Fibroblast of skin of right biceps (primary cell): ENCODE measurements at places on chromosomes 5 and 9.
A peak's percentile ranks its signal among the peaks of the same experiment; 100 is the strongest.

DNA sequence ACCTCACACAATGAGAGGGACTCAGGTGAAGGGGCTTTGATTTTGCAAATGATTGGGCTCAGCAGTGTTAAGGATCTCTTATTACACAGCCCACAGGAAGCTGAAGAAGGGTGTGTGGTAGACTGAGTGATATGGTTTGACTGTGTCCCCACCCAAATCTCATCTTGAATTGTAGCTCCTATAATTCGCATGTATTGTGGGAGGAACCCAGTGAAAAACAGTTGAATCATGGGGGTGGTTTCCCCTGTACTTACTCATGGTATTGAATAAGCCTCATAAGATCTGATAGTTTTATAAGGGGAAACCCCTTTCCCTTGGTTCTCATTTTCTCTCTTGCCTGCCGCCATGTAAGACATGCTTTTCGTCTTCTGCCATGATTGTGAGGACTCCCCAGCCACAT is 132.5 kb upstream of the FBXL7 start:
- DNase-seq: no peak

DNA sequence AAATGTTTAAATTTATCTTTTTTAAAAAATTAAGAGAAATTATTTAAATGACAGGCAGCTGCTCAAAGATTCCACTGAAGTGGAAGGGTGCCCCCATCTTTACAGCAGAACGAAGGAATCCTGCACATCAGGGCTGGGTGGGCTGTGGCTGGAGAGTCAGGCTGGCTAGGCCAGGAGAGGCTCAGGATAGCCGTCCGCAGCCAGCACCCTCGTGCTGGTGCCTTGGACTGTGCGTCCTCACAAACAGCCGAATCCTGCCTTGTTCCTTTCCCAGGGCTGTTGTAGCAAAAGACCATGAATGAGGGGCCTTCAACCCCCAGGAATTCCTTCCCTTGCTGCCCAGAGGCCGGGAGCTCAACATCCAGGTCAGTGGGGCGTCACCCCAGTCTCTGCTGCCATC is 64.6 kb upstream of the FCN1 start:
- DNase-seq: no peak

- no peak for DNase-seq
Observed at GRCh38 chr5:125377141-125377540, 630.7 kb upstream of the ZNF608 start.

DNA sequence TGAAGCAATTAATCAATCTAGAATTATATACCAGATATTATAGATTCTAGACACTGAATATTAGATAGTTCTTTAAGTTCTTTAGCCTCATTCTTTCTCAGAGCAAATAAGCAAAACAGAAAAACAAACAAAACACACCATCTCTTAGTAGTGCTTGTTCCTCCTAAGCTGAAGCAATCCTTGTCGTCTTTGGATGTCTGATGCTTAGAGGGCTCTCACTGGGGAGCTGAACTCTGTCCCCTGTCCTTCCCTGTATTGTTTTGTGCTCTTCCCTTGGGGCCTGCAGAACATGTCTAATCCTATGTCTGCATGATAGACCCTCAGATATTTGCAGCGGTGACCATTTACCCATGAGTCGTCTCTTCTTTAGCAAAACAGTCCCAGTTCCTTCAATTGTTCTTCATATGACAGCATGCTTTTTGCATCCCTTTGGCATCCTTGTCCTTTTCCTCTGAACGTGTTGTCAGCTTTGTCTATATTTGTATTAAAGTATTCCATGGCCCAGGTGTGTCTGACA is 114.3 kb downstream of the ARHGEF28 start:
- DNase-seq: no peak

GRCh38 chr5:122089096-122090013 is 11.3 kb upstream of the LOX start:
- DNase-seq: peak; percentile 96

DNA sequence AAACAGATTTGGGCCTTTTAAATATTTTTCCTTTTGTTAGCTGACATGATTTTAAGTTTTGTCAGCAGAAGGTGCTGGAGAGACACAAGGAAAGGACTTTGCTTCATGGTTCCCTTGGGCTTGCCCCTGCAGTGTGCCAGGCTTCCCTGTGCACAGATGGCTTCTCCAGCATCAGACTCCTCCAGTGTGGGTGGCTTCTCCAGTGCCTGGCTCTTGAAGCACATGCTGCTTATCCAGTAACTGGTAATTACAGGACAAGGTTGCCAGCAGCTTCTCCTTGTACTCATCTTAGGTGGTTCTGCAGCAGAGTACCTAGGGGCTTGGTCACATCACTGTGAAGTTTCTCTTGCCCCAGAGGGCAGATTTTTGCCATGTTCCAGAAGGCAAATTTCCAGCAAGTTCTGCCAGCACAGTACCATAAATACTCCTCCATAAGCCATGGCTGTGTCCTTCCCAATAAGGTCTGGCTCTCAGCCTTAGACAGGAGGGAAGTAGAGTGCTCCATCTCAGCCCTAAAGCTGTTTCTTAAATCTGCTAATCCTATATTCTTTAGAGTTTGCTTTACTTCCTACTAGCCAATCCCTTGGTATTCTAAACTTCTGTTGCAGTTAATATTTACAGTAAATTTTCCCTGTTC is 62.4 kb downstream of the PJA2 start:
- DNase-seq: no peak

DNA sequence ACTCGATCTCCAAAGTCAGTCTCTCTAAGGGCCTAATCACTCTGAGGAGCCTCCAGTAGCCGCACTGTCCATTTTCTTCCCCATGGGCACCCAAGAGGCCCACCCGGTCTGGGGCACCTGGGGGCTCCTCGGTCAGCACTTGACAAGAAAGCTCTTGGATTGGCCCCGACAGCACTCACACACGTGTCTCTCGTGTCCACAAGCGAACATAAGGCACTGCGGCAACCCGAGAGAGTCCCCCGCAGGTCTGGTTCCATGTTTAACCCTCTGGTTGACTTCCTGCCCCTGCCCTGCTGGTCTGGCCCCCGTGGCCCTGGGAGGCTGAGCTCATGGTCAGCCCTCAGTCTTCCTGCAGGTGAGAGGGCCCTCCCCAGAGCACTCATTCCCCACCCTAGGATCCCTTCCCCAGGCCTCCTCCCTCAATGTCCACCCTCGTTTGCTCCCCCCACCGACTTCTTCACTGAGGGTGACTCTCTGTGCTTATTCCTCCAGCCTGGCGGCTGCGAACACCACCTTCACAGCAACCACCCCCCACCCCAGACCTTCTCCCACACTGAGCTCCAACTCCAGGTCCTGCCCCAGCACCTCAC is 16.3 kb upstream of the LRRC14B start:
- no peak for DNase-seq

DNA sequence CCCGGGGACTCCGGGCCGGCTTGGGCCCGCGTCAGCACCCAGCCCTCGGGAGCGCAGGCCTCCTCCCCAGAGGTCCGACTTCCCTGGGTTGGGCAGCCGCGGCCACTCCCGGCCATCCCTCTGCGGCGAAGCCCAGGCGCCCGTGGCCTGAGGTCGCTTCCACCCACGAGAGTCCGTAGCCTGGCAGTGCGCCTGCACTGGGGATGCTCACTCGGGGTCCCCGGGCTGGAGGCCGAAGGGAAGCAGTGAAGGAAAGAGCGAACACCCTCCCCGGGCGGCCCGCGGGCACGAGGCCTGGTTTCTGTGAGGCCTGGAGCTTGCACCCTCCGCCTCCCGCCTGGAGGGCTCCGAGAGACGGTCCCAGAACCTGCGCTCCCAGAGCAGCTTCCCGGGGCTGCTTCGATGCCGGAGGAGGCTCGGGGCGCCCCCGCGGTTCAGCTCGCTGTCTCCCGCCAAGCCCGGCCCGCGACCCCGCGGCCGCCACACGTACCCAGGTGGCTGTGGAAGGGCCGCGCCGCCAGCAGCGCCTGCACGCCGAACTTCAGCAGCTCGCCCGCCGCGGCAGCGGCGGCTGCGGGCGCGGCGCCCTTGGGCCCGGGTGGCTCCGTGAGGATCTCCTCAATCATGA is 607 bp downstream of the BARX1 start:
- no peak for DNase-seq

DNA sequence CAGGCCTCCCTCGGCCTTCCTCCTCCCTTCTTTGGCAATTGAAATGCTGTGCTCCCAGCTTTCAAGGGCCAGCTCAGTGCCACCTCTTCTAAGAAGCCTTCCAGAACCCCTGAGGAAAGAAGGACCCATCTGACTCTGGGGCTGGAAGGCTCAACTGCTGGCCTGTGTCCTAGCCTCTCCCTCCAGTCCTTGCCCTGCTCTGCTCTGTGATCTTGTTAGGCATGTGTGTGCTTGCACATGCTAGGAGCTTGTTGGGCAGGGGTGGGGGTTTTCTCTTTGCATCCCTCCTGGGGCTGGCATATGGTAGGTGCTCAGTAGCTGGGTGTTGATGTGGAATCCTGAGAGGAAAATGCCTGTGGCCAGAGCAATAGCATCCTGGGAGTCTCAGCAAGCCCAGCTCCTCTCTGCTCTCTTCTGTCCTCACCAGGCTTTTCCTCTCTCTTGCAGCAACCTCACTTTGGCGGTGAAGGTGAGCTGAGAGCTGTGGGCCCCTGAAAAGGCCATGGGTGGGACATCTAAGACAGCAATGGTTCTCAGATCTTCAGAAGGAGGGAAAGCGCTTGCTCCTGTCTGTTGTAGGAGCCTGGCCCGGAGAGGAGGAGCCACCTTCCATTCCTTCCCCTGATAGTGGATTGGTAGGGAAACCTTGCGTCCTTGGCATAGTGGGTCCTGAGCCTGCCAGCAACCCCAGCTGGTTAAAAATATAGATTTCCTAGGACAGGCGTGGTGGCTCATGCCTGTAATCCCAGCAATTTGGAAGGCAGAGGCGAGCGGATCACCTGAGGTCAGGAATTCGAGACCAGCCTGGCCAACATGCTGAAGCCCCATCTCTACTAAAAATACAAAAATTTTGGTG is 9.9 kb downstream of the DOLK start:
- no peak for DNase-seq

- DNase-seq: no peak
Observed at GRCh38 chr9:98437458-98438034, 182.1 kb upstream of the TBC1D2 start.

DNA sequence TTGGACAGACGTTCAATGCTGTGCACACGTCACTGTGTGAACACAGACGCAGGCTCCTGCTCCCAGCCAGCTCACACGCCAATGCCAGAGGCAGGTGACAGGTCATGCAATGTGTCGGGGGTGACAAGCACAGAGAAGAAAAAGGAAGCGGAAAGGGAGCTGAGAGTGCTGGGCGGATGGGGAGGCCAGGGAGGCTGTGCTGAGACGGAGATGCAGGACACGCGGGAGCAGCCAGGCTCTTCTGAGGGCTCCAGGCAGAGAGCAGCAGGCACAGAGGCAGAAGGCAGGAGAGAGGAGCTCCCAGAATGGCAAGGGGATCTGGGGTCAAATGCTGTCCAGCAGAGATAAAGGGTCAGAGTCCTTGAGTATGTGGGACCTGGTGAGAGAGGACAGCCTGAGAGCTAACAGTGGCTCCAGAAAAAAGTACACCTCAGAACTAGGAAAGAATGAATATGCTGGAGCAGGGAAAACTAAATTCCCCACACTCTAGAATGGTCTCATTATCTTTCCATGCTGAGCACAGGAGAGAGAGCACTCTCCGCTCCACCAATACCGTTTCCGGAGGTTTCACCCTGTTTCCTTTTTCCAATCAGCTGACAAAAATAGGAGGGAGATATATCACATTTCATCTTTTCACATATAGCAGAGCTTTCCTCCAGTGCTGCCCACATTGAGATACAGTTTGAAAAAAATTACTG is 32.8 kb upstream of the NSMF start:
- no peak for DNase-seq

GRCh38 chr9:8733131-8733954 is 933.8 kb upstream of the DMAC1 start:
- peak; percentile 58 for DNase-seq
